Mesothelial cell of epicardium (in vitro differentiated cells): ENCODE measurements at places on chromosomes 7 and 10.

- no peak for DNase-seq
Observed at GRCh38 chr7:82729172-82730030, 285.8 kb upstream of the CACNA2D1 start.

DNA sequence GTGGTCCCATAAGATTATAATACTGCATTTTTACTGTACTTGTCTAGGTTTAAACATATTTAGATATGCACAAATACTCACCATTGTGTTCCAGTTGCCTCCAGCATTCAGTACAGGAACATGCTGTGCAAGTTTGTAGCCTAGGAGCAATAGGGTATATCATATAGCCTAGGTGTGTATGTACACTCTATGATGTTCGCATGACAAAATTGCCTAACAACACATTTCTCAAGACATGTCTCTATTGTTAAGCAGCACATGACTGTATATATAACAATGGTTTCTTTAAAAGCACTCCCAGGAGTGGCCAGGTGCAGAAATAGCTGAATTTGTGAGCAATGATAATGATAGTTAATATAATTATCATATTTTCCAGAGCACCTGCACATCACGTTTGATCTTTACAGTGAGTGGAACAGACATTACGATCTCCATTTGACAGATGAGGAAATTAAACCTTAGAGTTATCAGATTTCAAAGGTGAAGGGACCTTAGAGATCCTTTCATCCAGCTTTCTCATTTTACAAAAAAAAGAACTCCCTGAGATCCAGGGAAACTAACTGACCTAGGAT lies 99.2 kb upstream of the PDCD4 start:
- no peak for DNase-seq

DNA sequence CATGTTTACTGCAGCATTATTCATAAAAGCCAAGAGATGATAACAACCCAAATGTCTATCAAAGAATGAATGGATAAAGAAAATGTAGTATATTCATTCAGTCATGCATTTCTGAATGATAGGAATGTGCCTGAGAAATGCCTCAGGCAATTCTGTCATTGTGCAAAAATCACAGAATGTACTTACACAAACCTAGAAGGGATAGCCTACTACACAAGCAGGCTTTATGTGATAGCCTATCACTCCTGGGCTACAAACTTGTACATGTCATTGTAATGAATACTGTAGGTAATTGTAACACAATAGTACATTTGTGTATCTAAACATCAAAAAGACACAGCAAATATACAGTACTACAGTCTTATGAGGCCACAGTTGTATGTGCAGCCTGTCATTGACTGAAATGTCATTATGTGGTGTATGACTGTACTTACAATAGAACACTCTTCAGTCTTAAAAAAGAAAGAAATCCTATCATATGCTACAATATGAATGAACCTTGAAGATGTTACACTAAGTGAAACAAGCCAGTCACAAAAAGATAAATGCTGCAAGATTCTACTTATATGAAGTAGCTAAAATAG lies 141.8 kb upstream of the GPR22 start:
- no peak for DNase-seq

GRCh38 chr10:77446700-77447099 lies 190.9 kb downstream of the KCNMA1 start:
- DNase-seq = no peak

- no peak for DNase-seq
Observed at GRCh38 chr7:124318721-124319450, 286.0 kb upstream of the TMEM229A start.

- DNase-seq = no peak
Observed at GRCh38 chr10:123573236-123574108, 92.7 kb upstream of the GPR26 start.

DNA sequence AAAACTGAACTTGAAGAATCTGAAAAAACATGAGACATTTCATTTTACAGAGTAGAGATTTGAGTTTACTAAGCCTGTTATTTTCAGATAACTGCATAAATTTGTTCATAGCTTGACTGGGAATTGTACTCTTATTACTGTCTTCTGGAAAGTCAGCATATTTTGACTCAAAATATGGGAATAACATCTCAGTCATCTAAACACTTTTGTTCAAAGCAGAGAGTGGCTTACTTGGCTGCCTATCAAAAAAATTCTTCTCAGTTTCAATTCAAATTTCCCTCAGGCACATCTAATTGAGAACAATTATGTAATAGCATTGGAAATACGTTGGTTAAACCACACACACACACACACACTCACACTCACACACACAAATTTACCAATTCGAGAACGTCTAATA lies 384.6 kb downstream of the ARL4A start:
- no peak for DNase-seq

DNA sequence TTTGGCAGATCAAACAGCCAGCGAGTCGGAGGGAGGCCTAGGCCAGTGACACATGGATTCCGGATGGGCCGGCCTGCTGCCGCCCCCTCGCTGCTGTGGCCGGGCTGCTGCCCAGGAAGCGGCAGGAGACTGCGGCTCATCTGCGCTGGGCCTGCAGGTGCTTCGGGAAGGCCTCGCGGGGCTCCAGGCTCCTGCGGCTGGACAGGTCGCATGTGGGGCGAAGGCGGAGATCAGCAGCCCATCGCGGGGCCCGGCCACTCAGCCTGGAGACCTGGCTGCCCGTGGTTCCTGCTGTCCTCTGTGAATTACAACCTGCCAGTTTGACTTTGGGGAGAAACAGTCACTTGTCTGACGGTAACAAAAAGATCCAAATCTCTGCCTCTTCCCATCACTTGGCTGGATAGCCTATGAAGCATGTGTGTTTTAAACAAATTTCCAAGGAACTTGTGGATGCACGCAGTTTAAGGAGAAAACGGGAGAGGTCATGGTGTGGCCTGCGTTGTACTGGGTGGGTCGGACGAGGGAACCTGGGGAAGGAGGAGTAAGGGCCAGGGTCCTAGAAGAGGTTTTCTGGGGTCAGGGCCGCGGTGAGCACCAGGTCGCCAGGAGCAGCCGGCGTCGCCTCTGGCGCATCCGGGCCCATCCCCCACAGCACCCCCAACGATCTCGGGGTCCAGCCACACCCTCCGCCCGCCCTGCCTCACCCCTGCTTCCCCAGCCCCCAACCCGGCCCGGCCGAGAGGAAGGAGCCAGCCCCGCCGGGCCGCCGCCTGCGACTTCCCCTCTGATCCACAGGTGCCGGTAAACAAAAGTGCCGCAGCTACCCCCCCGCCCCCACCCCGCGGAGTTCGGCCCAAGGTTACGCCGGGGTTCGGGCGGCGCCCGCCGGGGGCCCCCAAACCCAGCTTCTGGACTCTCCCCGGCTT lies 1.6 kb downstream of the SPOCK2 start:
- no peak for DNase-seq

DNA sequence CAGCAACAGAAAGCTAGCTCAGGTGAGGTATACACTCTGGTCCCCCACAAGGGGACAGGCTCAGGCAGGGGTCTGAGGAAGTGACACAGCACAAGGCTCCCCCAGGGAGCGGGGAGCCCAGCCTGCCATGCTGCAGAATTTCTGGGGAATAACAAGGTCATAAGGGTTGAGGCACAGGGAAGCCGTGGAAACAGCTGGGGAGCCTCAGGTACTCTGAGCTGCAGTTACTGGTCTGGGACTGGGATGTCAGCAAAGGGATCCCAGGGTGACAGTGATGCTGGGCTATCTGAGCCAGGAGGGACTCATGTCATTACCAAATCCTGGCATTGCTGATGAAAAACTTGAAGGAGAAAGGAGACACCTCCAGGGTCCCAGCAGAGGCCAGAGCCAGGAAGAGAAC lies 64.4 kb upstream of the NANOS1 start:
- no peak for DNase-seq

DNA sequence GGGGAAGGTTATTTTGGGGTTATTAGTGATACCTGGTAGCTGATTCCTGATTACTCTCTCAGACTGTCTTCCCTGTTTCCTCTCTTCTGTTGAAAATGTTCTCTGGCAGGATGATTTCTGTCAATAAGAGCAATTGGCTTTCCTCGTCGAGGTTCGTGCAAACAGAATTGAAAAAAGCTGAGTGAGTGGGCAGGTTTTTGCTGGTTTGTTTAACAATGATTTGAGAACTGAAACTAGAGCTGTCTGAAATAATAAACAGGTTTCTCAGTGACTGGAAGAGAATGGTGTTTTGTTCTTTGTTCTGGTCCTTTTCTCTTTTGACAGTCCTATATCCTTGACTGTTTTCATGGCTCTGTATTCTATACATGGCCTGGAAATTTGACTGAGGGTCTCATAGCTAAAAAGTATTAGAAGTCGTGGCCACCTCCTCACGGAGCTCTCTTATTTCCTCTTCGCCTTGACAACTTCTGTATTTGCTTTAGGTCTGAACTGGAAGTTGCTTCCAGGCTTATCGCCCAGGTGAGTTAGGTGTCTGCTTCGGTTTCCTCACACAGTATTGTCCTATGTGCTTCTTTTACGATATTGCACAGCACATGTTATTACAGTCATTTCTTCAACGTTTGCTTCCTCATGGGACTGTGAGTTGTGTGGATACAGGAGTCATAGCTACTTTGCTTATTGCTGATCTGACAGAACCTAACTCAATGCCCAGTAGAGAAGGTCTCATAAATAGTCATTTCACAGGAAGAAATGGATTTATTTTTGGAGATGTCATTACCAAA lies 403.6 kb downstream of the NRG3 start:
- no peak for DNase-seq

DNA sequence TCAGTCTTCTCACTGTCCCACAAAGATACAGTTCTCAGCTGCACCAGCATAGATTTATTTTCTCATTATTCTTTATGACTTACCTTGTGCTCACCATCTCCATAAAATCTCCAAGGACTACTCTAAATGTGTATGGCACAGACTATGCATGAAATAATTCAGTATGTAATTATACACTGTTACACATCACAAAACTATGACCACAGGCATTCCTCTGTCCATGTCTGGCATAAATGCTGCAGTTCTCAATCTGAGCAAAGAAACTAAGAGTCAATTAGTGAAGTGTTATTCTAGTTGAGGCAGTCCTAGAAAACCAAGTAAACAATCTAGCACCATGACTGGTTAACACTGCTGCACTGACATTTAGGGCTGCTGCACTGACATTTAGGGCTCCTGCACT lies 2.7 kb downstream of the CYCS start:
- DNase-seq = no peak

DNA sequence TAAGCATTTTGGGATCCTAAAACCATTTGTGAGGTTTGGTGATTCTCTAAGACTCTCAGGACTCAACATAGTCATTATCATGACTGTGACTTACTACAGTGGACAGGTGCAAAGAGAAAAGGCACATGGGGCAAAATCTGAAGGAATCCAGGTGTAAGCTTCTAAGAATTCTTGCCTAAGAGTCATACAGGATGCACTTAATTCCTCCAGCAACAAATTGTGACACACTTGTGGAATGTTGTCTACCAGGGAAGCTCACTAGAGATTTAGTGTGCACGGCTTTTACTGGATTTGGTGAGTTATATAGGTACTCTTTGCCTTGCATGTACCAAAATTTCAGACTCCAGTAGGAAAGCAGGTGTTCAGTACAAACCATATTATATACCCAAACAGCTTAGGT lies 47.9 kb downstream of the WAC start:
- DNase-seq = no peak

DNA sequence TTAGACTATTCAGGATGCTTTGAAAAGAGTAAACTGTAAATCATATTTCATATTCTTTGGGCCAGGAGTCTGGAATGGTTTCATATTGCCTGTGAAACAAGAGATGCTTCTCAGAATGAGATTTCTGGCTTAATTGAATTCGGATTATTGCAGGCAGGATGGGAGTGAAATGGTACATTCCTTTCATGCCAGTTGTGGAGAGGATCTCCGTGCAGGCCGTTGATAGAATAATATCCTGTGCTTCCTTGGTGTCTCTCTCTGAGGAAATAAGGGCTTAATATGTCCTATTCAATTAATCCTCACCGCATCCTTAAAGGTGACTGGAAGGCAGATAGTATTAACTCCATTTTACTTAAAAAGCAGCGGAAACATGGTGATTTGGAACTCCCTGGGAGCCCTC lies 56.6 kb downstream of the CUX1 start:
- no peak for DNase-seq

GRCh38 chr10:31112961-31113360 lies 81.3 kb upstream of the ZNF438 start:
- DNase-seq = no peak

DNA sequence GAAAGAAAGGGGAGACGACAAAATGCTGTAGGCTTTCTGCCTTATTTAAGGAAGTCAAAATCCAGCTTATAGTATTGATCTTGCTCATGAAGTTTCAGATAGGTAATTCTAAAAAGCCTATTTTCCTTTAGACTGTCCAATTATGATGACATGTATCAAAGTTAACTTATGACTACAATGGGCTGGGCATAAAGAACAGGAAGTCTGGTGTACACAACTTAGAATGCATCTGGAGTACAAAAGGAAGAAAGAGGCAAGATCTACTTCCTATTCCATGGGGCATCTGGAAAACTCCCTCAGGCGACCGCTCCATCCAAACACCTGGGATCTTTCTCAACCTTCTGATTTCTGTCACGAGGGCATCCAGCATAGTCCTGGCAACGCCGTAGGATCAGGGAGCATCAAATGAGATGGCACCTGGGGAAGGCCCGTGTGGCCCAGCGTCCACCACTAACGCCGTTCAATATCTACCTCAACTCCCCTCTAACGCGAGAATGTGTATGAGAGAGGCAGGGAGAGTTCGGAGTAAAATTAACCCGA lies 512 bp downstream of the FAM24B start:
- DNase-seq = no peak

DNA sequence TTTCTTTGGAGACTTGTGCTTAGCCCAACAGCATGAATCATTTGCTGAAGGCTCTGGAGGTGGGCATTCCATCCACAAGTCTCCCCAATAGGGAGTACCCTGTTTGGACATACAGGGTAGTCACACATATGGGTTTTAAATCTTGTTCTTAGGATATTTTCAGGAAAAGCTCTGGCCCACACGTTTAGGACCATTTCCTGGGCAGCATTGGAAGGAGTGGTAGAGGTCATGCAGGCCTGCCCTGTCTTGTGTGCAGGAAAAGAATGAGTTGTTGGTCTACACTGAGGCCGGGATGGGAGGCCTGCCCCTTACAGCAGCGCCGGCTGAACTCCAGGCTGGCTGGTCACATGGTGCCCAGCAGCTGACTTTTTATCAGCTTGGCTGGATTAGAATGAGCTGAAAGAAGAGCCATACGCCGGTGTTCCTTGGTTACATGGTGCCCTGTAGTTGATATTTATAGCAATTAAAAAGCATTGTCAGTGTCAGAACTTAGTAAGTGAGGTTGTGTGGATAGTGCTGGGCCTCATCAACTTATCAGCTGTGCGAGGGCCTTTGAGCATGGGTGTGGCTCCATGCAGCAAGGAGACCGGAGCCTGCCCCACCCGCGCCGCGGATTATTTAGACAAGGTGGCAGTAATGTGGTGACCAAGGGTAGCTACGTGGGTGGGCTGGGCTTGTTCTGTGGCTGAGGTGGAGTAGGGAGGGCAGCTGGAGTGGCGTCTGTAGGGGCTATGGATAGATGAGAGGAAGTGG lies 28.6 kb downstream of the OGDH start:
- DNase-seq = no peak

DNA sequence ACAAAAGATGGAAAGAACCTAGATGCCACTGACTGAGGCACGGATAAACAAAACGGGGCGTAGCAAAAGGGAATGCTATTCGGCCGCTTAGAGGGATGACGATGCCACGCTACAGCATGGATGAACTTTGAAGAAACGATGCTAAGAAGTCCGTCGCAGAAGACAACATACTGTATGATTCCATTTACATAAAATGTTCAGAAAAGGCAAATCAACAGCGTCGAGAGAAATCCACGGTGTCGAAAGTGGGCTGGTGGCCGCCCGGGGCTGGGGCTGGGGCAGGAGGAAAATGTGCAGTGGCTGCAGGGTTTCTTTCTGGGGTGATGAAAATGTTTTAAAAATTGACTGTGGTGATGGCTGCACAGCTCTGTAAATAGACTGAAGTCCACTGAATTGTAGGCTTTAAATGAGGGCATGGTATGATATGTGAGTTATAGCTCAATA lies 24.1 kb downstream of the GNA12 start:
- no peak for DNase-seq
